ENCODE measurements at places on chromosomes 3 and 15.

GRCh38 chr3:188905547-188905946 is 266.2 kb upstream of the TPRG1 start:
- no peak for DNase-seq

GRCh38 chr15:71379893-71380292 is 264.6 kb downstream of the THSD4 start:
- no peak for DNase-seq

DNA sequence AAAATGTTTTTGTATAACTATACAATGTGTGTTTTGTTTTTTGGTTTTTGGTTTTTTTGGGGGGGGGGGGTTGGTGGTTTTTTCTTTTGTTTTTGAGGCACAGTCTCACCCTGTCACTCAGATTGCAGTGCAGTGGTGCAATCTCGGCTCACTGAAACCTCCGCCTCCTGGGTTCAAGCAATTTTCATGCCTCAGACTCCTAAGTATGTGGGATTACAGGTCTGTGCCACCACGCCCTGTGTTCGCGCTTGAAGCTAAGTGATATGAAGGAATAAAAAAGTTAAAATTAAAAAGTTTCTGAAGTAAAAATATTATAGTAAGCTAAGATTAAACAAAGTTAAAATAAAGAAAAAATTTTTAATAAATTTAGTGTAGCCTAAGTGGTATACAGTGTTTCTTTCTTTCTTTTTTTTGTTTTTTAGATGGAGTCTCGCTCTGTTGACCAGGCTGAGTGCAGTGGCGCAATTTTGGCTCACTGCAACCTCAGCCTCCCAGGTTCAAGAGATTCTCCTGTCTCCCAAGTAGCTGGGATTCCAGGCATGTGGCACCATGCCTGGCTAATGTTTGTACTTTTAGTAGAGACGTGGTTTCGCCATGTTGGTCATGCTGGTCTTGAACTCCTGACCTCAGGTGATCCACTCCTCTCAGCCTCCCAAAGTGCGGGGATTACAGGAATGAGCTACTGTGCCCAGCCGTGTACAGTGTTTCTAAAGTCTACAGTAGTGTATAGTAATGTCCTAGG is 53.9 kb upstream of the TEX55 start:
- DNase-seq = no peak

DNA sequence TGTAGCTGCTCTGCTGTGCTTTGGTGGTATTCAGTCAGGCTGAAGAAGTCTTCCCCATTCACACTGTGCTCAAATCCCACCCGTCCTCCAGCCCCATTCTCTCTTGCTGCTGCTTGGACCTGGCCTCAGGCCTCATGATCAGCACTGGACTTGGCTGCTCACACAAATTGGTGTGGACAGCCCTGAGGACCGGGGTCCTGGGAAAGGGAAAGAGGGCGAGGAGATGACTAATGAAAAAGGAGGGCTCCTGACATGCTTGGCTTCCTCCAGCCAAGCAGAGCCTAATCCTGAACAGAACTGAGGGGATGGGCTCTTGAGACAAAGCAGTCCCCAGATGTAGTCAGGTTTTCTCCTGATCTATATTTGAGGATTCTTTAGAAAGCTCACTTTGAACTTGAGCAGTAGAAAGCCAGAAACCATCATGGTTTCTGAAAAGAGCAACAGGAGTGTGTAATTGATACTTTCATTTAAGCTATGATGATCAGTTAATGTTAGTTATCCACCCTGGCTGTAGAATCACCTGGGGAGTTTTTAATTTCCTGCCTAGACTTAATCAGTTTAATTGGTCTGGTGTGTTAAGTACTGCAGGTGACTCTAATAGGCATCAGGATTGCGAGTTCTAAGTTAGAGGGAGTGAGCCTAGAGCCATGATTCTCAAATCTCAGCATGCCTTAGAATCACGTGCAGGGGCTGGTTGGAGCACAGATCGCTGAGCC is 79.4 kb upstream of the THBS1 start:
- DNase-seq = peak; percentile 52

DNA sequence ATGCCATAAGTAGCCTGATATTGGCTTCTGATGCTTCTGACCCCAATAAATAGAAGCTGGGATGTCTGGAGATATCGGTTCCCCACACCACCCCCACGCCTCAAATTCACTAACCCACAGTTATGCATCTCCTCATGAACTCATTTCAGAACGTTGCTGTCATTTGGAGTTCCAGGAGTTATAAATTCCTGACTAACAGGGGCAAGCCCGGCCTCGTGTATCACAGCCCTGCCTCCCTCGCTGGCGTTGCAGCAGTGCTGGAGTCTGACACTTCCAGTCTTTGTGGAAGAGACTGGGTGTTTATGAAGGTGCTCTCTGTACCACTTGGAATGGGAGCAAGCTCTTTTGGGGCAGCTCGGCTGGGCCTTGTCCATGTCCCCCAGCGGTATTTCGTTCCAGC is 101.0 kb downstream of the ANP32A start:
- no peak for DNase-seq

GRCh38 chr3:187743195-187744141 is 1.8 kb downstream of the BCL6 start:
- DNase-seq = no peak

DNA sequence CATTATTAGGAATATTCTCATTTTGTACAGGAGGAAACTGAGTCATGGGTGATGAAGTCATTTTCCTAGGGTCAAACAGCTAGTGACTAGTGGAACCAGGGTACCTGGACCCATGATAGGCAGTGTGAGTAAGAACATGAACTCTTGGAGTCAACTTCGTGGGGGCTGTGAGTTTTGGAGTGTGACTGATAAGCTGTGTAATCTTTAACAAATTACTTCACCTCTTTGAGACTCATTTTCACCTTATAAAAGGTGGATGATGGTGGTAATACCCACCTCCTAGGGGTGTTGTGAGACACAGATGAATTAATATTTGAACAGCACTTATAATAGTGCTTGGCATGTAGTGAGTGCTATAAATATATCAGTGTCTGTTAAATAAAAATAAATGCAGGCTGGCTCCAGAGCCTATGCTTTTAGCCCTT is 9.1 kb downstream of the SEMA6D start:
- no peak for DNase-seq

DNA sequence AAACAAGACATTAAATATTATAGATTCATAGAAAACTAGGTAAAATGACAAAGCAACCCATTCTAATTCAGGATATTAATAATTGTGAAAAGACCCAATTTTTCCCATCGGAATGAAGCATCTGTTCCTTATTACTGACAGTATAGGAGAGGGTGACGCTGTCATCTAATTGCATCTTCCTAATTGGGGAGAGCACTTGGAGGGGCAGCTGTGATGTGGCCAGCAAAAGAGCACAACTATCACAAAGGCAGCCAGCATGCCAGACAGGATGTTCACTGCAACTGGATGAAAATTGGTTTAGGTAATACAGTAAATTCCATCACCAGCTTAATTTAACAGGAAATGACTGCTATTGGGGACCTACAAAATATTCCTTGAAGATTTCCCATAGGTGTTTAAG is 21.9 kb upstream of the MINAR1 start:
- no peak for DNase-seq

GRCh38 chr3:41579861-41580260 is 380.6 kb downstream of the CTNNB1 start:
- no peak for DNase-seq
